ENCODE measurements at places on chromosomes 7 and 10.

GRCh38 chr7:36180121-36180520 is 27.1 kb downstream of the EEPD1 start:
- DNase-seq: no peak

GRCh38 chr10:119736220-119736619 is 10.4 kb downstream of the INPP5F start:
- no peak for DNase-seq

DNA sequence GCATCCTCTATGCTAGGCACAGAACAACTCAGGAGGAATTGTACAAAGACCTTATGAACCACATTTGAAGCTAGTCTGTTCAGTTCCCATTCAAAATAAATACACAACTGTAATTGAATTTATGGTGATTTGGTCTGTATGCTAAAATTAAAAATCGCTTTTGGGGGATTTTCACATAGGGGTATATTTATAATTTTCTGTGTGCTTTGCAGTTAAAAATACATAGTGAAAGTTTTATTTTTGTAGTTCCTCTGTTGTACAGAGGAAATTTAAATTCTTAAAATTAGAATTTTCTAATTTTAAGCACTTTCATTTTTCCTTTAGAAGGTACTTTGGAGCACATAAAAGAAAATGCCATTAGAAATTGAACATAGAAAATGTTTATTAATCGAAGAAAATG is 6.9 kb downstream of the RABGEF1 start:
- DNase-seq: no peak

GRCh38 chr10:109089779-109090178 is 833.5 kb downstream of the XPNPEP1 start:
- DNase-seq: no peak

DNA sequence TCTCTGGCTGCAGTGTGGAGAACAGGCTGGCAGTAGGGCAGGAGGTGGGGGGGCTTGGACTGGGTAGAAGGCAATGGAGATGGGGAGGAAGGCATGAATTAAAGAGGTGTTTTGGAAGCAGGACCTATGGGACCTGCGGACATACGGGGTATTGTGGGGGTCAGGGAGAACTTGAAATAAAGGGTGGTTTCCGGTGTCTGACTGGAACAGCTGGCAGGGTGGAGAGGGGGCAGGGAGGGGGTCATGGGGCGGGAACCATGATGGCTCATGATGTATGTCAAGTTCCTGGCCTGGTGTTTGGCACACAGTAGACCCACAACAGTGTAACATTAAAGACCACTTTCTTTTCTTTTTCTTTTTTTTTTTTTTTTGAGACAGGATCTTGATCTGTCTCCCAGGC is 5.5 kb downstream of the LHPP start:
- DNase-seq: no peak

DNA sequence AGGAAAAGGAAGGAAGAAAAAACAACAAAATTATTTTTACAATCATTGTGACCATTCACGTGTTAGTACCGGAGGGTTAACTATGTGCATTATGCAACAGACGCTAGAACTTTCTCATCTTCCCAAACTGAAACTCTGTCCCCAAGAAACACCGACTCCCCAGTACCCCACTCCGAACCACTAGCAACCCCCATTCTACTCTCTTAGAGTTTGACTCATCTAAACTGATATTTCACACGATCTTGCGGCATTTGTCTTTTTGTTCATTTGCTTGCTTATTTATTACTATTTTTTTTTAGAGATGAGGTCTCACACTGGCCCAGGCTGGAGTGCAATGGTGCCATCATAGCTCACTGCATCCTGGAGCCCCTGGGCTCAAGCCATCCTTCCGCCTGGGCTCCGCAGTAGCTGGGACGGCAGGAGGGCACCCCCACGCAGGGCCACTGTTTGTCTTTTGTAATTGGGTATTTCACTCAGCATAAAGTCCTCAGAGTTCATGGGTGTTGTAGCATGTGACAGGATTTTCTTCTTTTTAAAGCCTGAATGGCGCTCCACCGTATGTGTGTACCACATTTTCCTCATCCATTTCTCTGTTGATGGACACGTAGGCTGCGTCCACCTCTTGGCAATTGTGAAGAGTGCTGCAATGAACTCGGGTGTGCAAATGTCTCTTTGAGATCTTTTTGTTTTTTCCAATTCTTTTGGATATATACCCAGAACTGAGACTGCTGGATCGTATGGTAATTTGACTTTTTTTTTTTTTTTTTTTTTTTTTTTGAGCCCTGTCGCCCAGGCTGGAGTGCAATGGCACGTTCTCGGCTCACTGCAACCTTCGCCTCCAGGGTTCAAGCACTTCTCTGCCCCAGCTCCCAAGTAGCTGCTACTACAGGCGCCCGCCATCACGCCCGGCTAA is 9.5 kb downstream of the MNX1 start:
- DNase-seq: no peak

DNA sequence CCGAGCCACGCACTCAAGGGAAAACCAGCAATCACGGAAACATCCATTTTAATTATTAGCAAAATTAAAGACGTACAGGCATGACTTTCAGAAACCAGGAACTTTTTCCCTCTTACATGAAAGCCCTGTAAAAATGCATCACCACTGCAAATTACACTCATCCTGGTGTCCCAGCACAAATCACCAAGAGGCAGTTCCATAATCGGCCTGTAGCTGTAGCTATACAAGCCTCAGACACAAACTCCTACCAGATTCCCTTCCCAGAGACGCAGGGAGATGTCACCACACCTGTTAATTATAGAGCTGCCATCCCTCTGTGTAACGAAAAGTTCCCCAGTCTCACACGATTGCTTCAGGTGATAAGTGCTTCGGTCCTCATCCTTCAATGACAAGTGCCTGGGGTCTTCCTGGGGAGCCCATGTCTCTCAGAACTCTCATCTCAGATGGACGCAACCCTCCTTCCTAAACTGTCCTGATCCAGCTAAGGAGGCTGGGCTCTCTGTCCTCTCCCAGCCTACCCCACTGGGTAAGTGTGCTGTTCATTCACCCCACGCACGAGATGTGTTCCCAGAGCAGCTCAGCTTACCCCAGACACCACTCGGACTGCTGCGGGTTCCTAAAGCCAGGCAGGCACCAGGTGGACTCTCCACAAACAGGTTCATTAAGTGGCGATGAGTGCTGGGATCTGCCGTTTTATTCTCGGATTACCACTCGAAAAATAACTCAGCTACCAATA is 5.9 kb downstream of the FGFR2 start:
- DNase-seq: no peak

- DNase-seq: no peak
These were observed 171.6 kb upstream of the FOXP2 start for GRCh38 chr7:114242992-114243507.

GRCh38 chr7:51326656-51327286 is 10.2 kb upstream of the COBL start:
- DNase-seq: no peak

DNA sequence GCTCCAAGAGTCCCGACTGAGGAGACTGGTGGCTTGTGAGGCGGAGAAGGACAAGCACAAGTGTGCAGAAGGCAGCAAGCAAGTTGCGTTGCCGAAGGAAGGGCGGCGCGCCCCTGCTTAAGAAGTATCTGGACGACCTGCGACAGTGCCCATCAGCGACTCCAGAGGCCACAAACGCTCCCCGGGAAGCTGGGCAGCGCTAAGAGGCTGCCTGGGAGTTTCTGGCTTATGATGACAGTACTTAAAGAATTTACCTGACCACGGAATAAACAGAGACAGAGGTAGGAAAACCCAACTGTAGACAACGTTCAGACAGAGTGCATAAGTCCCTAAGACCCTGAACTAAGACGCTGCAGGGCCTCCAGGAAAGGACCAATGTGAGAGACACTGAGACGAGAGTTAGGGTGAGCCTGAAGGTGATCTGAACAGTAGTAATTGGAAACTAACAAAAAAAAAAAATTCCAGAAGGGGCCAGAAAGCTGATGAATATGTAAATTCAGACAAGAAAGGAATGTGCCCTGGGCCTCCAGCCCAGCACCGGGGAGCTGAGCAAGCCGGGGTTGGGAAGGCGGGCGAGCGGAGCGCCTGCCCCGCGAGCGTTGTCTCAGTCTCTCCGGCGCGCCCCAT is 1.0 kb downstream of the OSBPL3 start:
- no peak for DNase-seq

DNA sequence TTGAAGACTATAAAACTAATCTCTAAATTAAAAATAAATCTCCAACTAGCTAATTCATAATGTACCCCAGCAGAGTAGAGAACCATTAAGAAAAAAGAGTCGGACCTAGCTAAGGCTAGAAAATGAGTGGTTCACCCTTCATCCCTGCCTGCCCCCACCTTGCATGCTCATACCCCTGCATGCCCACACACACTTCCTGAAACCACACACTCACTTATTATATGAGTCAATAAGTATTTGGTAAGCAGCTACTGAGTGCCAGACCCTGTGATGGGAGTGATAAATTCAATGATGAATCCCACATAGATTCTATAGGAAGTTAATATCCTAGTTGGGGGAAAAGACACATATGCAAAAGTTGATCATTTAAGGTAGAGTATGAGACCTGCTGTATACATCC is 152.9 kb upstream of the INHBA start:
- peak; percentile 37 for DNase-seq

GRCh38 chr10:7119325-7120015 is 291.4 kb downstream of the SFMBT2 start:
- DNase-seq: no peak

GRCh38 chr10:112979927-112980326 is 29.9 kb downstream of the TCF7L2 start:
- DNase-seq: no peak

DNA sequence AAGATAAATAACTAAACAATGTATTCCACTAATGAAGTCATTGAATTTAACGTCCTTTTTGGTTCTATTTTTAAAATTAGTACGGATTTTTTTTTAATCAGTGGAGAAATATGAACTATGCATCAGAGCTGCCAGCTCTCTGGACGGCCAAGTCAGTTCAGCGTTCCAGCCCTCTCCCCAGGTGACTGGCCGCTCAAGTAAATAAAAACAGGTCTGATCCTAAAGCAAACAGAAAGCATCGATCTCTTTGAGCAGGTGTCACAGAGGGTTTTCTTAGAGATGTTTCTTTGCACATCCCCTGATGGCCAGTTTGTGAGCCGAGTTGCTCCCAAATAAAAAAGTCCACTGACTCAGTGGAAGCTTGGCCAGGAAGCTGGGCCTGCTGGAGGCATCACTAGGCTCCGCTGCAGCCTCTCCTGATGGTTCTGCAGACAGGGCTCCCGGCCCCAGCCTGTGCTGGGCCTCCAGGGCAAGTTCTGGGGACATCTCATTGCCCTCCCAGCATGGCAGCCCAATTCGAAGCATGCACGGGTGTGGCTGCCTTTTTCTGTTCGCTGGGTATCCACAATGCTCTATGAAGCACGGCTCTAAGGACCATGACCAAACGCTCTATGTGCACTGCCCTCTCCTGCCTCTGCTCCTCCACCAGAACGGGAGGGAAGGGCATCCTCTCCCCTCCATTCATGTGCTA is 74.7 kb upstream of the PPP2R2D start:
- DNase-seq: no peak

GRCh38 chr7:154178895-154179294 is 126.7 kb downstream of the DPP6 start:
- DNase-seq: no peak

- no peak for DNase-seq
These were observed 1.4 kb downstream of the FAM149B1 start for GRCh38 chr10:73169320-73169719.

DNA sequence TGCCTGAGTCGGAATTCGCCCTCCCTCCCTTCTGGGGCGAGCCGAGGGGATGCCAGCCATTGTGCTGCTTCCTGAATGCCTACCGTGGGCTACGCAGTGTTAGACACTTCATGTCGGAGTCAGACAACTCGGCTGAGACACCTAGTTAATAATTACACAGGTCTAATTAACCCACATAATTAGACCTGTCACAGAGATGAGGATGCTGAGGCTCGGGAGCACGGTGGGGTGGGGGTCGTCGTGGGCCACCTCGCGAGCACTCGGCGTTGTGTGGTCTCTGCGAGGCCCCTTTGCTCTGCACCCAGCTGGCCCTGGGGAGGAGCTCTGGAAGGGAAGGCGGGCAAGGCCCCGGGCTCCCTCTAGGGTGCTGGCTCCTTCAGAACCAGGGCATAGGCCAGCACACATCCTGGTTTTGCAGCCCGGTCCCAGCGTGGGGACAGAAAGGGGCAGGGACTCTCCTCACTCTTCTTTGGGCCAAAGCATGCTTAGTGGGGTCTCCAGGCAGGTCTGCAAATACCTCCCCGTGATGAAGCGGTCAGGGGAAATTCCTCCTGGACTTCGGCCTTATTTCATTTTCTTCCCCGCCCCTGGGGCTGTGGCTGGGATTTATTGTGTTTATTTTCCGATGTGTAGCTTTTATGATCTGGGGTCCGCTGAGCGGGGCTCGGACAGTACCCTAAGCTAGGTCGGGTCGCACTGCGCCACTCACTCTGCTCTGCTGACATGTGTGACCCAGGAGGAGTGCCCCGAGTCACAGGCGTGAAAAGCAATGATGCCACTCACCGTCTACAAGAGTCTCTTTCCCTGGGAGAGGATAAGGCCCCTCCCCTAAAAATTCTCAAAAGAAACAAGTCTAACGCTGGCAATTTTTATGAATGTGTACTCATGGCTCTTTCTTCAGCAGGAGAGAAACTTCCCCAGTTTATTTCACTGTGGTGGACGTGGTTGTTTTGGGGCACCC is 4.9 kb upstream of the FOXL3 start:
- no peak for DNase-seq

Measured in AG10803 (cell line).